Esophagus squamous epithelium (tissue), 5 donors: ENCODE measurements at places on chromosomes 5 and 9. TPM values are rescaled to one million over a fixed set of nuclear protein-coding genes. Genes with fewer than 3 reads are reported as not detected.

The LOX gene
- 9.9 TPM for total RNA-seq

The NOL6 gene
- 34.7 TPM for total RNA-seq

The MYORG gene
- 5.3 TPM for total RNA-seq

The GPR107 gene
- 22.7 TPM for total RNA-seq

The FGF10 gene
- not detected for total RNA-seq

The GPR150 gene
- not detected for total RNA-seq

The PCDHGA5 gene
- 2.1 TPM for total RNA-seq

The PTGR1 gene
- 304 TPM for total RNA-seq

The PHYHD1 gene
- 3.7 TPM for total RNA-seq

The CDH9 gene
- not detected for total RNA-seq

The ROPN1L gene
- total RNA-seq: not detected

The GLRA1 gene
- total RNA-seq: not detected

The RFESD gene
- 0.64 TPM for total RNA-seq

The ENDOG gene
- 36.2 TPM for total RNA-seq

The OR1Q1 gene
- not detected for total RNA-seq

The CNTRL gene
- 8.0 TPM for total RNA-seq

The KLHL3 gene
- total RNA-seq: 3.3 TPM

The SOHLH1 gene
- total RNA-seq: not detected

The PCDHGB1 gene
- 1.9 TPM for total RNA-seq

The KCNV2 gene
- not detected for total RNA-seq

The ANKRD18A gene
- 0.29 TPM for total RNA-seq

The EPB41L4A gene
- total RNA-seq: 25.9 TPM

The FGD3 gene
- total RNA-seq: 5.1 TPM

The ANKRD18B gene
- total RNA-seq: 3.8 TPM

The C5orf47 gene
- not detected for total RNA-seq

The ADRB2 gene
- 11.3 TPM for total RNA-seq

The HMGCS1 gene
- 86.6 TPM for total RNA-seq

The HTR1A gene
- not detected for total RNA-seq

The PCDHA9 gene
- total RNA-seq: not detected

The RAPGEF6 gene
- total RNA-seq: 16.9 TPM

The TRIM14 gene
- 21.0 TPM for total RNA-seq

The INSL4 gene
- not detected for total RNA-seq

The TAF11L5 gene
- not detected for total RNA-seq

The ORM1 gene
- 0.41 TPM for total RNA-seq

The SLC6A3 gene
- total RNA-seq: 0.19 TPM

The GCNT4 gene
- 2.3 TPM for total RNA-seq

The MAP1B gene
- 8.2 TPM for total RNA-seq

The PDE6A gene
- 3.8 TPM for total RNA-seq

The DYNC2I2 gene
- 64.8 TPM for total RNA-seq

The PCDHGC4 gene
- total RNA-seq: 0.21 TPM

The OBP2B gene
- not detected for total RNA-seq

The CAMK4 gene
- total RNA-seq: 2.5 TPM

The HSPB3 gene
- total RNA-seq: 0.40 TPM

The FAM153A gene
- total RNA-seq: 0.57 TPM

The FBP2 gene
- total RNA-seq: not detected
